Cortex of kidney (tissue), 1 donor: ENCODE measurements at places on chromosomes 5 and 9.

GRCh38 chr5:27462936-27463335, 424.6 kb upstream of the CDH9 start:
- DNase-seq = no peak

DNA sequence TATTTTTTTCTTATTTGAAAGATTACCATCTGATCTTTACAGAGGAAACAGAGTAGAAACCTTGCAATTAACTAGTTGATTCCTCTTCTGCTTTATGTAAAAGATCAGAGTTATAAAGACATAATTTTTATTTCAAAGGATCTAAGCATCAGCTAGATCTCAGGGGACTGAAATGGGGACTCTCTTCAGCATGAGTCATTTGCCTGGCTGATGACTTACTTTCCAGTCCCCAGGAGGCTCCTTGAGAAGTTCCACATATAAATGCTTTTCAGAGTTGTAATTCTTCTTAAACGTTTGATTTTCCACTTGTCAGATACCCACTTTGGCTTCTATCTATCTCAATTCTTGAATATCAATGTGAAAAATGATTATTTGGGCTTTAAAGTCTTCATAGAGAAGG, 389.4 kb downstream of the RAB3C start:
- no peak for DNase-seq

- DNase-seq = no peak
Measured at GRCh38 chr5:56339732-56340131, 106.6 kb upstream of the ANKRD55 start.

- no peak for DNase-seq
Measured at GRCh38 chr5:104941030-104941645, 1378.5 kb upstream of the NUDT12 start.

DNA sequence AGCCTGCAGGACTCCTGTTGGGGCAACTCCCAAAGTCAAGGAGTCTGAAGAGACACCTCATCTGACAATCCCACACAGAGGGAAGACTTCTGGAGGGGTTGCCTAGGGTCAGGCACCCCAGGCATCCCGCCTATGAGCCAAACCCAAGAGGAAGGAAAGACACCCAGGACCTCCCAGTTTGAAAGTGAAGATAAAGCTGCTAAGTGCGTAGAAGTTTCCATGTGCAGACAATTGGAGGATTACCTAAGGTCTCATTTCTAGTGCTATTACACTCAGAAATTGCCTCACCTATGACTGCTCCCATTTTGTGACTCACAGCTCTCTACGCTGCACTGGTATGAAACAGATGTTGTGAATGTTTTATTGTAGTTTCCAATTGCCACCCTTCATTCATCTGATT, 322.9 kb downstream of the SLIT3 start:
- no peak for DNase-seq

GRCh38 chr9:83754383-83754977, 46.7 kb upstream of the UBQLN1 start:
- DNase-seq = no peak

GRCh38 chr9:130536701-130537107, 42.7 kb upstream of the FUBP3 start:
- no peak for DNase-seq

GRCh38 chr5:6274846-6275543, 103.4 kb downstream of the MED10 start:
- DNase-seq = no peak

GRCh38 chr5:72010430-72010829, 96.8 kb upstream of the MAP1B start:
- no peak for DNase-seq

GRCh38 chr5:8184455-8185063, 315.6 kb downstream of the MTRR start:
- no peak for DNase-seq

- no peak for DNase-seq
Measured at GRCh38 chr5:138468966-138469539, 3.8 kb downstream of the EGR1 start.

DNA sequence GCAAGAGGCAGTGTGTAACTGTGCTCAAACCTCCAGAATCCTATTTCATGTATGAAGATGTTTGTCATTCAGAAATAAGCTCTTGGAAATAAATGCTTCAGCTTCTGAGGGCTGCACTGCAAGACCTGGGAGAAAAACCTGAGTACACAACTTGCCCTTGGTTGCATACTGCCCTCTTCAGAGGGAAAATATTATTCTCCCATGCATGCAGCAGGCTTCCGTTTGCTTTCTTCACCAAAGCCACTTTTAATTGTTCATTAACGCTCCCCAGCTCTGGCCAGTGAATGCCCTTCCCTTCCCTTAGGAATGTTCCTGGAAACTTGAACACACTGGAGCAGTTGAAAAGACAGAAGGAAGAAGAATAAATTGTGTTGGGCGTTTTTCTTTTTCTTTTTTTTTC, 2.5 kb upstream of the WHRN start:
- no peak for DNase-seq

- no peak for DNase-seq
Measured at GRCh38 chr9:73039271-73040263, 86.7 kb upstream of the ALDH1A1 start.

GRCh38 chr5:134100283-134101091, 14.0 kb upstream of the TCF7 start:
- no peak for DNase-seq

DNA sequence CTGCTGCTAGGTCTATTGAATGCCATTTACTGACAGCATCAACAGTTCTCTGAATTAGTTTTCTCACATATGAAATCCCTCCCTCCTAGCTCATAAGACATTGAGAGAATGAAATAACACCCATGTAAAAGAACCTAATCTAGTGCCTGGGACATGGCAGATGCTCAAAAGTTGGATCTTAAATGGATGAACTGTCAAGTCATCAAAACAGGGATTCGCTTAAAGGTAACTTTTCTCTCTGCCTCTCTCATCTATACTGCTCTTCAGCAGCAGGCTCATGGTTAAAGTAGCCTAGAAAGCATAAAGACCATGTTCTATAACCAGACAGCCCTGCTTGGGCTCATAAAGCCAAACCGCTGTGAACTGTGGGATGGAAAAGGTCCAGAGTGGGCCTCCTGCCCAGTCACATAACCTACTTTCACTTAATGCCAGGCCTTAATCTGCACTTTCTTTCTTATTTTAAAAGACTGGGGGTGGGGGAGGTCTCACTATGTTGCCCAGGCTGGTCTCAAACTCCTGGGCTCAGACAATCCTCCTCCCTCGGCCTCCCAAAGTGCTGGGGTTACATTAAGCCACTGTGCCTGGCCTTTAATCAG, 3.7 kb downstream of the TMEM245 start:
- DNase-seq = no peak

DNA sequence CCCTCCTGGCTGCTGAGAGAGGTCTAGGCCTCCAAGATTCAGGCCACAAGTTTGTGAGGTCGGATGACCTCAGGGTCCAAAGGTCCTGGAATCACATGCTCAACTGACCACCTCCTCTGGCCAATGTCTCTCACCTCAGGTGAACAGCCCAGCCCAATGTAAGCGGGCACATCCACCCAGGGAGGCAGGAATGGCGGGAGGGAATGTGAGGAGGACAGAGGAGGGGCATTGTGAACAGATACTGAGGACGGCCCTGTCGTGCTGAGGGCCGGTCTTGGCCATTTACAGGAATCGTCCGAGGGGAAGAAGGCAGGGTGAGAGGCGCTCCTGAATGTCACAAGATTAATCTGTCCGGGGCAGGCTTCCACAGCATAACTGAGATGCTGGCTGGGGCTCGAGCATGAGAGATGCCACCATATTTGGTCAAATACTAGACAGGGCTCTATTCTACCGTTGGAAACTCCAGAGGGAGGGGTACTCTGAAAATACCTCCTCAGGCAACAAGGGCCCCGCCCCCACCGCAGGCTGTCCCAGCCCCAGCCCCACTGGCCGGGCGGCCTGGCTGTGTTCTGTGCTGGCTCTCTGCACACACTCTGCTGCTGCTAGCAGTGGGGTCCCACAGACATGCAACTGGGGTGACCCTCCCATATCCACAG, 1.5 kb upstream of the IL17B start:
- DNase-seq = no peak

- no peak for DNase-seq
Measured at GRCh38 chr9:111917201-111917600, 20.6 kb downstream of the UGCG start.

DNA sequence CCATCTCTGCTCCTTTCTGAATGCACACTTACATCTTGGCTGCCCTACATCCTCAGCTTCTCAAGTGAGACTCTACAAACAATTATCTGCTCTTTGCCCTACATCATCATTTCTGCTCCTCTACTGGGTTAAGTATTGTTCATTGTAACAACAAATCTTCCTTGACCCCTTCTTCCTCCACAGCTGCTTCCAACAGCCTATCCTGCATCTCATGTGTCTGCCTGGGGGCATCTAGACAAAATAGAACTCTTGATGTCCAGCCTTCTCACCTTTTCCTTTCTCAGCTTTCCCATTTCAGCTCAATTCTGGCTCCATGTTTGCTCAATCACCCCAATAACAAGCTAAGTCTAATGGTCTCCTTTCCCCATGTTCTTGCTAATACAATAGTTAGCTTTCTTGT, 509.8 kb downstream of the DIRAS2 start:
- no peak for DNase-seq

DNA sequence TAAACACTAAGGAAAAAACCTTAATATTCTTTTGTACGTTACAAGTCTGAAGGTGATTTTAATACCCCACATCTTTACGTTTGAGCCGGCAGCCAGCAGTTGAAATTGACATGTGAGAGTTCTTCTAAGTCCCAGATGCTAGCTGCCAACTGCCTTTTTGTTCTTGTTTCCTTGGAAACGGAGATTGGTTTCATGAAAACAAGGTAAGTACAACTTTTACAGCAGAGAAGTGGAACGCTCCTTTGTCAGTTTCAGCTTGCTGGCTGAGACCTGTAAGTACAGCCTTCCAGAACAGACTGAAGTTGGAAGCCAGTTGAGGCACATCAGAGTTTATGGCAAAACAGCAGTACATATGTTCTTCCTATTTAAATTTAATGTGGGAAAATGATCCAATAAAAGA, 1018.4 kb upstream of the ARRDC3 start:
- no peak for DNase-seq

GRCh38 chr5:892394-893136, at the start of the genes BRD9 and TRIP13:
BRD9 (minus strand) TSS chr5:892801; CDS start chr5:892657, 144 bp downstream.
TRIP13 (plus strand) TSS chr5:892884; CDS start chr5:892999, 115 bp downstream.
- DNase-seq = peak; percentile 59

GRCh38 chr9:35816708-35817107, 1.9 kb upstream of the HINT2 start:
- DNase-seq = no peak

GRCh38 chr9:17694336-17694735, 115.5 kb downstream of the SH3GL2 start:
- DNase-seq = no peak

- no peak for DNase-seq
Measured at GRCh38 chr5:107538805-107539445, 131.8 kb downstream of the EFNA5 start.

DNA sequence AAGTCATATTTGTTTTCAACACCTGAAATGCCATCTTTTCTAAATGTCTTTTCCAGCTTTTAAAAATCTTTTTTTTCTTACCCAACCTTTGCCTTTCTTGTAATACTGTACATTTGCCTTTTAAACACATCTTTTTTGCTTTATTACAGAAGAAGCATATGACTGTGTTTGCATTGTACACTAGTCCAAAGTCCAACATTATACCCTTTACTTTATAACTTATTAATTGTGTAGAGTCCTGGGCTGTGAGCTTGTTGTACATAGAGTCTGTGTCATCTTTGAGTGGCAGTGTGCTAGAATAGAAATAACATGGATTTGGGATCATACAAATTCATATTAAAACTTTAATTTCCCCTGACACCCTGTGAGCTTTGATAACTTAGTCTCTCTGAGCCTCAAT, 23.7 kb downstream of the CWC27 start:
- DNase-seq = no peak

DNA sequence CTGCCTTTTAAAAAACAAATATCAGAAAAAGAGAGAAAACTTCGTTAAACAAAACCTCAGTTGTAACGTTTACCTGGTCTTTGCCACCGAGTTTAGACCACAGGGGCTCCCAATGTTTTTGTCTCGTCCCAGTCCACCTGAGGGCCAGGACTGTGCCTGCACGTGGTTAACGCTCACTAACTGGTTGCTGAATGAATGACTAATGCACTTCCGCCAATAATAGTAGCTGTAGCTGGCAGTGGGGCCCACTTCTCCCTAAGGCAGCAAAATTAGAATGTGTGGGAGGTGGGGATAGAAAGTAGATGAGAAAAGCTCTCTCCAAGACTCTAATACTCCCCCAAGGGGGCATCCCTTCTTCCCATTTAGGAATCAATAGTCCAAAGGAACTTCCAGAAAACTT, 29.1 kb upstream of the MED27 start:
- DNase-seq = no peak

GRCh38 chr9:120257483-120257882, 322.5 kb downstream of the CDK5RAP2 start:
- no peak for DNase-seq

DNA sequence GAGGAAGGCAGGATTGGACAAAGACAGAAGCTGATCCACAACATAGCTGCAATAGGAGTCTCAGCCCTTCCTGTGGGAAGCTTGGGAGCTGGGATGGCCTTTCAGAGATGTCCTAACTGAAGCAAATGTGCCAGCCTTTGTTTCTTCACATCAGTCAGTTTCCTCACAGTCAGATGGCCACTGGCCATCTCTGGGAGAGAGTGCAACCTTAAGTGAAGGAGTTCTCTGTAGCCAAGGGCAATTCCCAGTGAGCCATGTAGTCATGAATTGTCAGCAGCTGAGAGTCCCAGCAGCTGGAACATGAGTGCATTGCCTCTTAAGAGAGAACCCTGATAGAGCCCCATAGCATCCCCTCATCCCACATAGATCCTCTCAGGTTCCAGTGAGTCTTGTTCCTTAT, 89.1 kb upstream of the LIFR start:
- no peak for DNase-seq

DNA sequence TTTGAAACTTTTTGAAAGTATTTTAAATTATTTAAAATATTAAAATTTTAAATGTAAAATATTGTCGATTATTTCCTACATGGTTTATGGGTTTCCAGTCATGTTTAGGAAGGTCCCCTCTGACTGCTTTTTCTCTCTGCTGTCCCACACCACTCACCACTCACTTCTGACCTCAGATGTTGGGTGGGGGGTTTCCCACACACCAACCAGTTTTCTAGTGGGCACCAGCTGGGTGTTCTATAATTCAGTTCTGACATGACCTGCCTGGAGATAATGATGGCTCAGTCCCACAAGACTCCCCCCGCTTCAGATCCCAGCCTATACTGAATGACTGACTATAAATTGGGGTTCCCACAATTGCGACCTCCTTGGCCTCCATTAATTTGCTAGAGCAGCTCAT, 310.4 kb downstream of the GADD45G start:
- no peak for DNase-seq

DNA sequence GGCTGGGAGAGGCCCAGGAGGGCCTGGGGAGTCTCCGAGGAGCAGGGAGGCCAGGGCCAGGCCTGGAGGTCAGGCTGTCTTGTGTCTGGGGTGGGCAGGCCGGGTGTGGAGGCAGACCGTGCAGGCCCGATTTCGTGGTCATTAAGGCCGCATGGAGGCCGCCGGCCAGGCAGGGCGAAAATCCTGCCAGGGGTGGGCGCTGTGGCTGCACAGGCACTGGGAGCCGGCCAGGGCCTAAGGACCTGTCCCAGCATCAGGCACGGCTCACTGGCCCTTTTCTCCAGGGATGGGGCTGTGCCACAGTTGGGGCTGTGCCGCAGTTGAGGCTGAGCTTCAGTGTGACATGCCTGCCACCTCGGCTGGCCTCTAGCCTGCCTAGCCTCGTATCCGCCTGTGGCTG, 35.9 kb downstream of the ASS1 start:
- no peak for DNase-seq
